ENCODE measurements at places on chromosomes 2 and 18.

GRCh38 chr18:75130591-75131328 lies 78.2 kb downstream of the PTGR3 start:
- DNase-seq = no peak

GRCh38 chr2:26475037-26475436 lies 2.9 kb downstream of the OTOF start:
- DNase-seq = no peak

GRCh38 chr2:11133238-11133935 lies 21.9 kb upstream of the SLC66A3 start:
- DNase-seq = no peak

- DNase-seq = no peak
Observed at GRCh38 chr2:178448968-178449661, 1.9 kb downstream of the PRKRA start.

DNA sequence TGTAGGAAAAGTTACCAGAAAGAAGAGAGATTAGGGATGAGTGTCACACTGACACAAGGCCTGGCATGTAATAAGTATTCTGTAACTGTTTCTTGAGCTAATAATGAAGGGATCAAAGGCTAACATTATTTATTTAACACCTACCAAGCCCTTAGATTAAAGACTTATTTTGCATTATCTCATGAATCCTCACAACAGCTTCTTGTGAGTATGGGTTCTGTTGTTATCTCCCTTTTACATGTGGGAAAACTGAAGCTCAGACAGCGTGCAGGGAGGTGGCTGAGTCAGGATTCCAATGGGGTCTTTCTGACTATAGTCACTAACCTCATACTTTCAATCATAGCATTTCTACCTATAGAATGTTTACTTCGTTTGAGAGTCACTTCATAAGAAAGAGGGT lies 79.0 kb upstream of the PROKR1 start:
- no peak for DNase-seq

GRCh38 chr18:64238076-64238475 lies 89.2 kb upstream of the LINC00305 start:
- no peak for DNase-seq

DNA sequence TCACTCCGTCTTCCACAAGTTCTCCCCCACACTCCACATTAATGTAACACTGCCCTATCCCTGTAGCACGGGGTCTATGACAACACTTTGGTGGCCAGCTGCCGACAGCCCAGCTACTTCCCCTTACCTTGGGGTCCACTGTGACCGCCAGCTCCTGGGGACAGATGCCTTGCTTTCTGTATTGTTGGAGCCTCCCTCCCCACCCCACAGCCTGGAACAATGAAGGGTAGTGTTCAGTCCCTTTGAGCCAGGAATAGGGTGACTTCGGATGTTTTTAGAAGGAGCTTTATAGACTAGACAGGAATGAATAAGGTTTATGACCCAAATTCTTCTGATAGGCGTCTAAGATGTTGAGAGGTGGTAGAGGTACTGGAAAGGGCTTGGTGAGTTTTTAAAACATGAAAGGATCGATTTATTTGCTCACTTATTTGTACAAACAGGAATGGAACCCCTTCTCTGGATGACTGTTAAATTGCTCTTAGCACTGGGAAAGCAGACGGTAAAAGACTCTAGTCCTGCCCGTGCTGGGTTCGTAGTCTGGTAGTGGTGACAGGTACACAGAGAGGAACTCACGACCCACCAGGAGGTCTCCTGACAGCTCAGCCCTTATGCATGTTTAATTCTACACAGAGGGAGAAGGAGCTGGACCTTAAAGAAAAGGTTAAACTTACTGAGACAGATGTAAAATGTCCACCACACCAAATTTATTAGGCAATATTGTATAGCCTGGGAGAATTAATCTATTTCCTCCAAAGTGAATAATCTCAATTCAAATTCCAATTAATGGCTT lies 90.9 kb downstream of the MYCN start:
- DNase-seq = no peak

GRCh38 chr2:163351143-163351542 lies 384.7 kb downstream of the FIGN start:
- no peak for DNase-seq

DNA sequence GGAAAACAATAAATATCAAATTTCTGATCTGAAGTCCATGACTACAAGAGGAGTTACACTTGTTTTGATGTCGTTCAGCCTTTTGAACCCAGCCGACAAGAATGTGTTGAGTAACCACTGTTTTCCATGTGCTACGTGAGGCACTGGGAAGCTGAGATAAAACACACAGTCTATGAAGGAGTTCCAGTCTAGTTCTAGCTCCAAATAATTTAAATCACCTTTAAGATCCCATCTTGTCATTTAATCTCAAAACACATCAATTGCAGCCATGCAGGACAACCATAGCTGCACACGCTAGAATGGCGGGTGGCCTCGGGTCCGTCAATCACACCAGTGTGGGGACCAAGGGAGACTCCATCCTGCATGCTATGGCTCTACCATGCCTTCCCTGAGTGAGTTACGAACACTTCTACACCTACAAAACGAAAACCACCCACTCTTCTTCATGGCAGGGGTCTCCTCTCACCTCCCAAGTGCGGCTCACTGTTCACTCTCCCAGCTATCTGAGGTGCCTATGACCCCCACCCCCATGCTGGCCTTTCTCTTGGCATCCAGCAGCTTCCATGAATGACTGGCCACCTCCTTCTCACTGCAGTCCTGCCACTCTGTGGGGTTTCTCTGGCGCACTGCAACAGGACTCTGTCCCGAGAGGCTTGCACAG lies 3.8 kb downstream of the FHL2 start:
- no peak for DNase-seq

DNA sequence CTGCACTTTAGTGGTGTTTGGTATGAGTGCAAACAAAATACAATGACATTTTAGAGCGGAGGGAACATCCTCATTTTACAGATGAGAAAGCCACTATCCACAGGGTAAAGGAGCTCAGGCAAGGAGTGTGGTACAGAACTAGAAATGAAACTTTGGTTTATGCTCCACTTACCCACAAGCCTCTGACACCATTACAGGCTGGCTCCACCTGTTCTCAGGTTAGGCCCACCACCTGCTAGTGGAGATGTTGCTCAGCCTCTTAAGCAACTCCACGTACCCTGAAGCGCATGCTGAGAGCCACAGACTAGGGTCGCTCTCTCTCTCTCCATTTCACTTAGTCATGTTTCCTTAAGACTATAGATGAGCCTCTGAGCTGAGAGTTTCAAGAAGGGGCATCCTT lies 130.0 kb downstream of the MBD2 start:
- no peak for DNase-seq

DNA sequence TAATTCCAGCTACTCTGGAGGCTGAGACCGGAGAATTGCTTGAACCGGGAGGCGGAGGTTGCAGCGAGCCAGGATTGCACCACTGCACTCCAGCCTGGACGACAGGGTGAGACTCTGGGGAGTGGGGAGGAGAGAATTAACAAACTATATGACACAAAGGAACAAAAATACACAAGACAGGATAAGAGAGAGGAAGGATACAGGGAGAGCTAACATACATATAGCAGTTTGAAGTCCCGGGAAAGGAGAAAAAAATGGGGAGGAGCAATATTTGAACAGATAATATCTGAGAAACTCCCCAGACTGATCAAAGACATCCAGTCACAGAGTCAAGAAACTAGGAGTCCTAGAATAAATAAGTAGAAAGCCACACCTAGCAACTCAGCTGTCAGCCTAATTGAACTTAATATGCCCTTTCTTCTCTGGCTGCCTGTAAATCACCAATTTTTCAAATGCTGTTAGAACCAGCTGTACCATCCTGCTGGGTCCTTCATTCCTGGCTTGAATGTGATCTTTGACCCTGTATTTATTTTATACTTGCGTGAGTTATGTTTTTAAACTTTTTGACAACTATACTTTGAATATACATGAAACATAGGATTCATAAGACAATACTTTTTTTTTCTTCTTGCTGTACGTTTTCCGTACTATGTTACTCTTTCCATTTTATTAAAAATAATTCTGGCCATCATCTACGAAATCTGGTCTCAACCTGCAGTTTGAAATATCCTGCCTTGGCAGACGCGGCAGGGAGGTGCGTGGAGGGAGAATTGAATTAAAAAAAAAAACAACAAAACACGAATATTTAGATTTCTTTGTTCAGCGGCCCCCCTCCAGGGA lies 876 bp upstream of the CYP27A1 start:
- no peak for DNase-seq

DNA sequence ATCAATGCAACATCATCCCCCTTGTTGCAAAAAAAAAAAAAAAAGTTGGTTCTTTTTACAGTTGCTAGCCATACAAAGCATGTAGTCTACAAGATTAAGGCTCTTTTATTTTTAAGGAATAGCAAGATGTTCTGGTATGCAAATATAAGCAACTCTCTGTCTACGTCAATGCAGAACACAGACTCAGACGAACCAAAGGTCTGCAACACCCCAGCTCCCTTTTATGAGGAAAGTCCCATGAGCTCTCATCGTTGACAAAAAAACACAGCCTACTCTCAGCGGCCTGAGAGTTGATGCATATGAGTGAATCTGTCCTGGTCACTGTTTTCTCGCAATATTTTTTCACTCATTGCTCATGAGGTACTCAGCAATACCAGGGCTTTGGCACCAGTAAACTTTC lies 112.9 kb downstream of the STK39 start:
- DNase-seq = no peak

DNA sequence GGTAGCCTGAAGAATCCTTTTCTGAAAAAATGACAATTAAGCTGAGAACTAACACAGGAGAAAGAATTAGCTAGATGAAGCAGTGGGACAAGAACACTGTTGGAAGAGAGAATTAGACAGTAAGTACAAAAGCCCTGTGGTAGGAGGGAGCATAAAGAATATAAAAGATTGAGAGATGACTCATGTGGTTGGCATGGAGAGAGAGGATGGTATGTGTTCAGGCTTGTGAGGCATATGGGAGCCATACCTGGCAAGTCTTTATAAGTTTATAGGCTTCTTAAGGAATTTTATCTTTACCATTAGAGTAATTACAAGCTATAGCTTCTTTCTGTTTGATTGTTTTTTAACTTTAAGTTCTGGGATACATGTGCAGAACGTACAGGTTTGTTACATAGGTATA lies 325.0 kb downstream of the ARL6IP6 start:
- no peak for DNase-seq
